ENCODE measurements at places on chromosomes 4 and X. TPM values are rescaled to one million over a fixed set of nuclear protein-coding genes. Genes with fewer than 3 reads are reported as not detected.

DNA sequence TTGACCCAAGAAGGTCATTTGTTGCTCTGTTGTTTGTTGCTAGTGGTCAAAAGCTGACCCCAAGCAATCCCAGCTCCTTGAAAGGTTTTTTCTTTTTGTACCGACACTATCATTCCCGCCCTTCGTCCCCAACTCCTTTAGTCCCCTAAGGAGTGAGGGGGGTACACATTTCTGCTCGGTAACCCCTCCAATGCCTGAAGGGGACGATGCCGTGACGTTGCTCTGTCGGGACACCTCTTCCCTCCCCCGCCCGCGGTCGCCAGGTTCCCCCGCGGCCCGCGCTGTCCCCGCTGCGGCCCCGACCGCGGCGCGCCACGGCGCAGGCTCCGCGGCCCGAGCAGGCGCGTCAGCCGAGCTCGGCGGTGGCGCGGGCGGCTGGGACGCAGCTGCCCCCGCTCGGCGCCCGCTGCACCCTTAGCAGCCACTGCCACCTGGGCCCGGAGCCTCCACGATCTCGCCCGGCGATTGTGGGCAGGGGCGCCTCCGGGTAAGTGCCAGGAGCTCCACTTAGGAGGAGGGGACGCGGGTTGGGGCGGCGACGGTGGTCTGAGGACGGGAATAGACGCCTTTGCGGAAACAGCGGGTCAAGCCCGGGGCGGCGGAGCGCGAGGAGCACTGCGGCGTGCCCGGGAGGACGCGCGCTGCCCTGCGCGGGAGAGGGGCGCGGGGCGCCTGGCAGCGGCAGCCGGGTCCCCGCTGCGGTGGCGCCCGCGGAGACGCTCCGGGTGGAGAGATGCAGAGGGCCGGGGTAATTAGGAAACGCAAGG, at the start of gene GLRB:
Gene GLRB (plus strand): TSS at position 340 of the 767 bp plus-strand sequence. CDS start 1,875 bp downstream, outside the sequence.
- peak; percentile 26 for DNase-seq

GRCh38 chr4:147513952-147514351, 33.1 kb downstream of the EDNRA start:
- DNase-seq: no peak

Gene SPANXB1
- not detected for total RNA-seq

Gene GPR50
- total RNA-seq: not detected

- DNase-seq: peak; percentile 29
Measured at GRCh38 chr4:4541040-4541631, 712 bp downstream of the STX18 start.

Gene APELA
- not detected for total RNA-seq

DNA sequence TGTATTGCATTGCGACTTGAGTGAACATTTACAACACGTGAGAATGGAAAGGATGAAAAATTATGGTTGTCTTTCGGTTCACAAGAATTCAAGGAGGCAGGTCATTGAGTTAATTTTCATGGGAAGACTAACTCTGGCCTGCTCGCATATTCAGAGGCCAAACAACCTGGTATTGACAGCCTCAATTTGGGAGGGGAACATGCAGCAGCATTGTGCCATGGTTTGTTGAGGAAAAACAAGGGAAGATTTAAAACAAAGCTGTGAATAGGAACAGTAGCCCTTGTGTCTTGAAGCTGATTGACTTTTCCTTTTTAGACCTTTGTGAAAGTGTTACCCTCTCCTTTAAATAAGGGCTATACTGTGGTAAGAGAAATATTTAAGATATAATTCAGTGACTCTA, 31.9 kb downstream of the FAT4 start:
- DNase-seq: no peak

Gene UGT2A1
- total RNA-seq: not detected

Gene GPR173
- total RNA-seq: 2.8 TPM

DNA sequence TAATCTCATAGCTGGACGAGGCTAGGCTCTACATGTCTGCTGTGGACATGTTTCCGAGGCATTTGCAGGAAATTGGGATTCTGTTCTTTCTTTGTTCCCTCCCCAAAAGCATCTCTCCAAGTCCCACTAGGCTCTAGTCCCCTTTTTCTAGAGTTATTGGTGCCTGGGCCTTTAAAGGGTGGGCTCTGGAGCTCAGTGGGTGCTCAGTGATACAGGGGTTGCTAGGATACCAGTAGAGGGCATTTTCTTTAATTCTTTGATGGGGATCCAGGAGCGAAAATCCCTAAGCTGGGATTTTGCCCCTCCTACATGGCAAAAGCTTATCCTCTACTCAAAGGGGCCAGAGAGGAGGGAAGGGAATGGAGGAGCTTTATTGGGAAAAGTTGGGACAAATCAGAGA, 34.2 kb downstream of the ARHGEF9 start:
- DNase-seq: no peak

Gene ADGRL3
- total RNA-seq: 3.7 TPM

Gene SSX1
- not detected for total RNA-seq

GRCh38 chrX:49079489-49080428, at the start of gene WDR45:
WDR45 (minus strand) TSS chrX:49079887; CDS start chrX:49078095, 1,792 bp downstream.
- peak; percentile 81 for DNase-seq

- DNase-seq: no peak
Measured at GRCh38 chr4:45119376-45119775, 393.0 kb upstream of the GNPDA2 start.

Gene USP17L25
- not detected for total RNA-seq

Gene RIPPLY1
- total RNA-seq: not detected

DNA sequence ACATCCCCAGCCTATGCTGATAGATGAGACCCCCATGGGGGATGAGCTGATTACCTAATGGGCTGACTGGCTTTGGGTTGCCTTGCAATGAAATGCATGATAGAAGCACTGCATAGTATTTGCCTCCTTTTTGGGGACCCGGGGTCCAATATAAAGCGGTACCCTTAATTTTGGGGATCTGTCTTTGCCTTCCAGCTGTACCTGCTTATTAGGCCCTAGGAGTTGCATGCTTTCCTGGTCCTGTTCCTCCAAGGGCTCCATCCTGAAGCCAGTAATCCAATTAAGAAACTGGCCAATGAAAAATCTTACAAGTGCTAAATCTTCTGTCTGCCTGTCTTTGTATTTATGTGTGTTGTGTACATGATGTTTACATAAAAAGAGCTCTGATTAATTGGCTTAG, 791.6 kb downstream of the TRIML1 start:
- DNase-seq: no peak

- no peak for DNase-seq
Measured at GRCh38 chr4:146482788-146483187, 39.0 kb downstream of the SLC10A7 start.

GRCh38 chr4:83440148-83440814, 15.3 kb downstream of the HELQ start:
- DNase-seq: no peak

Gene SMARCA1
- 30.9 TPM for total RNA-seq

DNA sequence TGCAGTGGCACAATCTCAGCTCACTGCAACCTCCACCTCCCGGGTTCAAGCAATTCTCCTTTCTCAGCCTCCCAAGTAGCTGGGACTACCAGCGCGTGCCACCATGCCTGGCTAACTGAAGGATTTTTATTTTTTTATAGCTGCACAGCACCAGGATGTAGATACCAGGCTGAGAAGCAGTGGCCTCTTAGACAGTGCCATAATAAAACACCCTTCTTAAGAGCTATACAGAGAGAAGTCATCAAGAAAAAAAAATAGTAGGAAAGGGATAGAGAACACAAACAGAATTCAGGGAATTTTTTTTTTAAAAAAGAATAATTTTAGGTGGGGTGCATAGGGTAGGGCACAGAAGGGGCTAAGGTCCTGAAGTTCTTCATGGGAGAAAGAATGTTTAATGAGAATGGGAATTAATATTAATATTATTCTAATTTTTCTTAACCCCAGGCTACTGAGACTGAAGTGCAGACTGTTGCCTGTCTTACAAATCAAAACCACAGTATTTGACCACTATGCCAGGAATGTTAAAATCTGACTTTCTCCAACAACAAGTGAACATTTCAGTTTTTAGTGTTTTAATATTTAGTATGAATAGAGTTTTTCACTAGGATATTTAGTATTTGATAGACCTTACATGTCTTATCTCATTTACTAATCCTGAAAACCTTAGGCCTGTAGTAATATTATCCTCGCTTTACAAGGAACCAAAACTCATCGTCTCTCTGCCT, 146.7 kb downstream of the KCNIP4 start:
- DNase-seq: no peak

Gene NSD2
- 38.7 TPM for total RNA-seq

GRCh38 chr4:7124689-7125442, 57.0 kb upstream of the GRPEL1 start:
- peak; percentile 44 for DNase-seq

Gene MID2
- 7.5 TPM for total RNA-seq

DNA sequence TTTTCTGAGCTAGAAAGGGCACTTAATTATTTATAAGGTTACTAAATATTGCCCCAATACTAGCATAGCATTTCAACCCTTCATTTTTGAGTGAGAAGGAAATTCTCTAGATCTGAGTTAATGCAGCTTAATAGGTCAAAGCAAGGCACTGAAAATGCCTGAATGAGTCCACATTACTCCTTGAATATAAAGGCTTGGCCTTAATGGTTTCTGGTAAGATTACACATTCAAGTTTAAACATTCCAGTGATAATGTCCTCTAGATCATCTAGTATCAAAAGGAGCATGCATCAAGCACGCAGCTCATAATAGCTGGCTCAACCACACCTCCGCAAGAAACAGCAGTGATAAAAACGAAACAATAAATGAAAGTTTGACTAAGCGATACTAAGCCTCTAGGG, 87.5 kb downstream of the SPANXN3 start:
- DNase-seq: no peak

- no peak for DNase-seq
Measured at GRCh38 chr4:53477636-53478035, 100.2 kb downstream of the FIP1L1 start.

- DNase-seq: peak; percentile 31
Measured at GRCh38 chr4:37758226-37758625, 68.3 kb upstream of the PGM2 start.

GRCh38 chr4:26858947-26859401, 1.7 kb upstream of the STIM2 start:
- no peak for DNase-seq

Gene RTL5
- total RNA-seq: 2.7 TPM

DNA sequence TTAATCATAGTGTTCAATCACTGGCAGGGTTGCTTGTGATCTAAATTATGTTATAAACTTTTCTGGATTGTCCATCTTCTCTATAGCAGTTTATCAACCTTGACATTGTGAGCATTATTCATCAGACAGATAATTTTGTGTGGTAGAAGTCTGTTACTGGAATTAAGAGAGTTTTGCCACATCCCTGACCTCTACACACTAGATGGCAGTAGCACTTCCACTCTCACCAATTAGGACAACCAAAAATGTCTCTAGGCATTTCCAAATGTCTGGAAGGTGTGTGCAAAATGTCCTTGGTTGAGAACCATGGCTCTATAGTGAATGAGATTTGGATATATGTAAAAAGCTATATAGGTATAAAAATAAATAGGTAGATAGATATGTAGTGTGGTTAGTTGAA, 324.1 kb upstream of the FAM47C start:
- no peak for DNase-seq

DNA sequence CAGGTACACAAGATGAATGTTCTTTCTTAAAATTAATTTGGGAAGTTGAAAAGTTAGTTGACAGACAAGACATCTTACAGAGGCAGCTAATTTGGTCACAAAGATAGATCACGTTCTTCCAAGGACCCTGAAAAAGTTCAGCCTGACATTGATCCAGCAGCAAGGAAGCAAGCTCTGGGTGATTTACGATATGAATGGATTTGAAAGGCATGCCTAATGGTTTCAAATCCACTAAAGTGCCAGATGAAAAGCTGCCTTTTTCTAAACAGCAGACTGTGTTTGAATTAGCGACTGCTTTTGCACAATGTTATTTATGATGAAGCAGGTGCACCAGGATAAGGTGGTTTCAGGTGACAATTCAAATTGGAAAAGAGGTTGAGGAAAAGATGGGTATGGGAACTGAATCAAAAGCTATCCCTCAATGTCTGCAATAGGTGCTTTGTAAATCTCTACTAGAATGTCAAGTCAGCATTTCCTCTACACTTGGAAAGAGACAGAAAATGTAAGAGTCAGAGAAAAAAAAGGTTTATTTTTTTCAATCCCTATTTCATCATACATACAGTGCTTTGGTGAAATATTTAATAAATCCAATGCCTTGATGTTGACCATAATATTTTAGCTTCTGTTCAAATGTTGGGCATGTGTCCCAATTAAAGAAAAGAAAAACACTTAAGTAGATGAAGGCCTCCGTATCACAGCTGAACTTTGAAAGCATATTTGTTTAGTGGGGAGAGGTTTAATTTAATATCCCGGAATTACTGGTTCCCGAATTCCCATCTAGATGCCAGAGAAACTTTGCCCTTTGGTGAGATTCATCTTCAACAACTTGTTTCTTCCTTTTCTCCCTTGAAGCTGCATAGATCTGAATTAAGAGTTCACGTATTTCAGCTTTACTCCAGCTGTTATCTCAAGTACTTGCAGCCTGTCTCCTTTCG, 6.0 kb downstream of the RASGEF1B start:
- no peak for DNase-seq

DNA sequence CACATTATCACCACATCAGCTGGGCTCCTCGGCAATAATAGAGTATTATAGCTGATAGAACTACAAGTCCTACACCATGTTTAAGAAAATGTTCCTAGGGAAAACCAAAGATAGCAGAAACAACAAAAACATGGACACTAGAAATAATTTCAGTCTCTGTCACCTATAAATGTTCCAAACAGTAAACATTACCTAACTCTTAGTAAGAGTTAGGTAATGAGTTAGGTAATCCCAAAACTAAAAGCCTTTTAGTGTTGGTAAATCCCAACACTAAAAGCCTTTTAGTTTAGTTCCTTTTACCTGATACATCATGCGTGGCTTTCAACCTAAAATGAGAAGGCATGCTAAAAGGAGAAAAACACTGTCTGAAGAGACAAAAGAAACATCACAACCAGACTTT, 35.5 kb downstream of the MAGED2 start:
- DNase-seq: no peak

GRCh38 chr4:77773101-77773500, 46.1 kb downstream of the CNOT6L start:
- no peak for DNase-seq

GRCh38 chrX:10566716-10567097, 53.7 kb downstream of the MID1 start:
- no peak for DNase-seq

Gene CSAG3
- not detected for total RNA-seq

Gene CAMK2D
- 136 TPM for total RNA-seq

Gene JCHAIN
- total RNA-seq: 9.0 TPM

Gene RBM46
- not detected for total RNA-seq

DNA sequence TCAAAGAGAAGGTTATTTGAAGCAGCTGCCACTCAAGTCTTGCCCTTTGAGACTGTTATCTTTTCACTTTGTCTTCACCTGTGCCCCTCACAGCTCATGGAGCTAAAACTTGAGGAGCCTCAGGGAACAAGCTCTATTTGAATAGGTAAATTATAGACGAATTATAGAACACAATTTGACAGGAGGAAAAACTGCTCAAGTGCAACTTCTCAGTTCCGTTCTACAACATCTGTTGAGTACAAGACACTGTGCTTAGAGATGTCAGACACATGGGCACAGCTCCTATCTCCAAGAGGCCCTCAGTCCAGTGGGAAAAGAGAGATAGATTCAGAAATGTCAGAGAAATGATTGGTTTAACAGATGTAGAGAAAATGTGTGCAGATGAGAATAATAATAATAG, 5.1 kb downstream of the PPP1R2C start:
- no peak for DNase-seq
